ENCODE measurements at places on chromosomes 4 and X. TPM values are rescaled to one million over a fixed set of nuclear protein-coding genes. Genes with fewer than 3 reads are reported as not detected.

PRDX4 gene
- 75.5 TPM for polyA plus RNA-seq

GRIA2 gene
- polyA plus RNA-seq, result 823 TPM

TBX22 gene
- polyA plus RNA-seq, result not detected

PASD1 gene
- not detected for polyA plus RNA-seq

HCCS gene
- polyA plus RNA-seq, result 17.6 TPM

PPP1R3F gene
- polyA plus RNA-seq, result 21.0 TPM

RGN gene
- not detected for polyA plus RNA-seq

PAGE5 gene
- not detected for polyA plus RNA-seq

GPR78 gene
- polyA plus RNA-seq, result not detected

SUPT20HL2 gene
- not detected for polyA plus RNA-seq

IL13RA2 gene
- 3.1 TPM for polyA plus RNA-seq

SAGE1 gene
- polyA plus RNA-seq, result not detected

SLC34A2 gene
- polyA plus RNA-seq, result not detected

SLC2A9 gene
- polyA plus RNA-seq, result not detected

H2BW2 gene
- polyA plus RNA-seq, result not detected

CHST7 gene
- polyA plus RNA-seq, result 6.2 TPM

PAGE1 gene
- not detected for polyA plus RNA-seq
